ENCODE measurements at places on chromosomes 5 and 9.

GRCh38 chr5:122816756-122817155 is 28.7 kb upstream of the SNX24 start:
- no peak overlapping the region for H3K27ac ChIP-seq
- H3K27me3 ChIP-seq = no peaks in the 10 kb centered on the region
- peaks cover 20% of the 10 kb centered on the region for H3K36me3 ChIP-seq
- H3K4me3 ChIP-seq = no peak overlapping the region
- DNase-seq = no peak

GRCh38 chr9:101114317-101114716 is 85.8 kb downstream of the PLPPR1 start:
- no peaks in the 10 kb centered on the region for H3K27me3 ChIP-seq
- DNase-seq = no peak
- H3K4me3 ChIP-seq = no peak overlapping the region
- H3K36me3 ChIP-seq = no peaks in the 10 kb centered on the region

DNA sequence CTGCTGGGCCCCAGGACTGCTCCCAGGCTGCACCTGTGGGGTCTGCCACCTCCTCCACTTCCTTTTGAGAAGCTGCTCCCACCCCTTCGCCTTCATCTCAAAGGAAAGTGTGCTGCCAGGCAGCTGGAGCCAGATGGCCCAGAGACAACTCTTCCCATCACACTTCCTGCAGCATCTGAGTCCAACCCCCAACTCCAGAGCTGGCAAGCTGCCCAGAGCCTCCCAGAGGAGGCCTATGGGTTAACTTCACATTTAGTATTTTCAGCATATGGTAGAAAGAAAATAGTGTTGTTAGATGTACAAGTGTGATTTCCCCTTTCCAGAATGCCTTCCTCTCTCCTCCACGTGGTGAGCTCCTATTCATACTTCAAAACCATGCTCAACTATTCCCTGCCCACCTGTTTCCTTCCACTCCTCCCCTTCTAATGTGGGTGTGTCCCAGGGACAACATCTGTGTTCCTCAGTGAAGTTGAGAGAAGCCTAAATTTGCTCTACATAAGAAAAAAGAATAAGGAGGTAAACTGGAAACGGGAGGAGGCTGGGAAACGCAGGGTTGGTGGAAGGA is 38.6 kb upstream of the KCNMB1 start:
- H3K4me1 ChIP-seq = no peaks in the 10 kb centered on the region
- H3K36me3 ChIP-seq = no peaks in the 10 kb centered on the region
- no peak overlapping the region for H3K4me3 ChIP-seq
- peak; percentile 19 for DNase-seq

- H3K27ac ChIP-seq = no peak overlapping the region
- no peaks in the 10 kb centered on the region for H3K36me3 ChIP-seq
- DNase-seq = peak; percentile 31
- H3K4me3 ChIP-seq = no peak overlapping the region
- H3K4me1 ChIP-seq = no peaks in the 10 kb centered on the region
Measured at GRCh38 chr5:28779161-28779754, 1740.9 kb upstream of the CDH9 start.

DNA sequence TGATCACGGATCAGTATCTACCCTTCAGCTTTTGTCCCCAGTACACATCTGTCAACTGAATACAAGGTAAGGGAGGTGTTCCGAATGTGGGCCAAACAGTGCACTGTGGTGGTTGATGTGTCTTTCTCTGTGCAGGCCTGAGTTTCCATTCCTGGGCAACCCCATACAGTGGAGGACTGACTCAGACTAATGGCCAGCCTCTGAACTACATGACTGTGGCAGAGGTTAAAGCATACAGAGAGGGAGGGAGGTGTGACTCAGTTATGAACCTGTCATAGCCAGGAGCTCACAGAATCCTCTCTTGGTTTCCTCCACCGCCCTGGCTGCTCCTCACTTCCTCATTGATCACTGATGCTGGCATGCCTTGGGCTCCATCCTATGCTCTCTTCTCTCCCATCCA is 136.4 kb upstream of the TAS2R1 start:
- no peak for DNase-seq
- H3K27me3 ChIP-seq = no peaks in the 10 kb centered on the region
- no peak overlapping the region for H3K27ac ChIP-seq
- no peaks in the 10 kb centered on the region for H3K4me1 ChIP-seq

GRCh38 chr5:142826741-142827492 is 56.7 kb downstream of the ARHGAP26 start:
- H3K4me3 ChIP-seq = no peak overlapping the region
- no peak for DNase-seq
- no peak overlapping the region for H3K27ac ChIP-seq
- H3K4me1 ChIP-seq = peaks cover 22% of the 10 kb centered on the region
- H3K36me3 ChIP-seq = no peaks in the 10 kb centered on the region

DNA sequence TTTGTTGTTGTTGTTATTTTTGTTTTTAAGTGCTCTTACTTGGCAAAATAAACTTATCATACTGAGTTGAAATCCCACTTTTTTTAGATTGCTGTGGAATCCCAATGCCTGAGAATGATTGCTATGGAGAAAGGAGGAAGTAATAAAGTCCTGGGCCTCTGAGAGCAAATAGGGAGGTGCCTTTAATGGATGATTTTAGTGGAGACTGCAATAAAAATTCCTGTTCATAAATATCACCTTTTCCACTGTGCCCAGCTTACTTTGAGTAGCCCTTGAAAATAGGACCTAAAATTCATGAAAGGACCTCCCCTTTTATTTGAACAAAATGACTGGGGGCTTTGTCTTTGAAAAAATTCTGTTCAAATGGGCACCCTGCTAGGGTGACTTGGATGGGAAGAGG is 21.8 kb upstream of the ANKH start:
- DNase-seq = no peak
- no peaks in the 10 kb centered on the region for H3K27me3 ChIP-seq
- no peaks in the 10 kb centered on the region for H3K36me3 ChIP-seq
- no peak overlapping the region for H3K4me3 ChIP-seq

- H3K27ac ChIP-seq = no peak overlapping the region
- H3K36me3 ChIP-seq = no peaks in the 10 kb centered on the region
- H3K4me1 ChIP-seq = no peaks in the 10 kb centered on the region
- H3K27me3 ChIP-seq = peaks cover 100% of the 10 kb centered on the region
Measured at GRCh38 chr5:42995360-42995751, 44.8 kb downstream of the ANXA2R start.

- H3K27me3 ChIP-seq = no peaks in the 10 kb centered on the region
- no peak overlapping the region for H3K27ac ChIP-seq
Measured at GRCh38 chr9:135174248-135174647, 86.8 kb downstream of the OLFM1 start.

- H3K4me3 ChIP-seq = no peak overlapping the region
- peaks cover 7% of the 10 kb centered on the region for H3K4me1 ChIP-seq
- no peaks in the 10 kb centered on the region for H3K27me3 ChIP-seq
- no peak overlapping the region for H3K27ac ChIP-seq
- DNase-seq = no peak
- no peaks in the 10 kb centered on the region for H3K36me3 ChIP-seq
Measured at GRCh38 chr5:129125819-129126218, 31.3 kb downstream of the ISOC1 start.

DNA sequence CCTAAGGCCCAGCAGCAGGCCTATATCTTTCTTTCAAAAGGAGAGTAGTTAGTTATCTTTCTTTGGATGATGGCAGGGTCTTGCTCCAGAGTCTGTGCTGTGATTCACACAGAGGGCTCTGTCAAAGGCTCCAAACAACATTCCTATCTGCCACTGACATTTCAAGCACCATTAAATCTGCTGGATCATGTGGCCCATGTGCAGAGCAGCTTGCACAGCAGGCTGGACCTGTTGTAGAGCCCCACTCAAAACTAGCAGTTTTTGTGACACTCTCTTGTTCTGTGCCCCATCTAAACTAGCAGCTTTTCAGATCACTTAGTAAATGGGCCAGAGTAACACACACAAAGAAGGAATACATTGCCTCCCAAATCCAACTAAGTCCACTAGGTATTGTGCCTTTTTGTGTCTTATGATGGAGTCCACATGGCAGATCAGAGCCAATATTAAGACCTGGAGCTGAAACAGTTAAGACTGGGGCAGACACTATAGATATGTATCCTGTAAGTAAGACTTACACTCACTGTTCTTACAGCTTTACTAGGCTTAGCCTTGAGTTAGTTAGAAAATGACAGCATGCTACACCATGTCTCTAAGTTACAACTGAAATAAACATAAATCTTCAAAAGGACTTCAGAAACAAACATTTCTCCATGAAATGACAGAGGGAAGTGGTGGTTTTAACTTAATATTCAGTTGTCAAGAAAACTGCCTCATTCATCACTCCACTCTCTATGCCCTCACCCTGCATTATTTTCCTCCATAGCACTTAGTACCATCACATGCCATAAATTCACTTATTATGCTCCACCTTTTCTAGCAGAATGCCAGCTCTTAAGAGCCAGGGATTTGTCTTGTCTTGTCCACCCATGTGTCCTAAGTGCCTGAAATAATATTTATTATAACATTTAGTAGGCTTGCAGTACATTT is 400.9 kb downstream of the RAB3C start:
- no peaks in the 10 kb centered on the region for H3K27me3 ChIP-seq
- peak; percentile 5 for DNase-seq
- no peak overlapping the region for H3K4me3 ChIP-seq
- peaks cover 2% of the 10 kb centered on the region for H3K36me3 ChIP-seq
- no peaks in the 10 kb centered on the region for H3K4me1 ChIP-seq
- H3K27ac ChIP-seq = peak overlapping the region; percentile 54

GRCh38 chr5:93070938-93071337 is 510.1 kb downstream of the NR2F1-AS1 start:
- H3K4me3 ChIP-seq = no peak overlapping the region
- no peak overlapping the region for H3K27ac ChIP-seq
- no peaks in the 10 kb centered on the region for H3K36me3 ChIP-seq
- no peaks in the 10 kb centered on the region for H3K4me1 ChIP-seq
- H3K27me3 ChIP-seq = peaks cover 92% of the 10 kb centered on the region

Measured in cardiac muscle cell (in vitro differentiated cells and primary cell).